ENCODE measurements at places on chromosomes 7 and 10.

- no peak for DNase-seq
Measured at GRCh38 chr7:102258749-102259107, 27.9 kb upstream of the SH2B2 start.

- no peak for DNase-seq
Measured at GRCh38 chr7:108138911-108139310, 8.8 kb upstream of the LAMB4 start.

DNA sequence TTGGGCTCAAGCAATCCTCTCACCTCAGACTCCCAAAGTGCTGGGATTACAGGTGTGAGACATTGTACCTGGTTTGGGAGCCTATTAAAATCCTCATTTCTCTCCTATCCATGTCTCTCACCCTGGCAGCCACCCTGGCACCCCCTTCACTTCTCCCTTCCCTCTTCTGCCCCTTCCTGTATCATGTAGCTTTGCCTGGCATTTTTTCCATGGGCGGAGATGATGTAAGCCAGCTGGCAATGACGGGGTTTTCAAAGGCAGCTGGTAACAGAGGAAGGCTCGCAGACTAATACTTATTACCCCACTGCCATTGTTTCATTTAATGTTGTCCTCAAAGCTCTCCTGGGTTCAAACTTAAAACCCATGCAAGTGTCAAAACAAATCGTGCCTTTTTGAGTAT lies 61.9 kb downstream of the RGS10 start:
- DNase-seq: no peak

GRCh38 chr7:44223362-44224079 lies 22.7 kb downstream of the YKT6 start:
- no peak for DNase-seq

- DNase-seq: peak; percentile 49
Measured at GRCh38 chr10:3720228-3721019, 64.6 kb downstream of the KLF6 start.

- DNase-seq: no peak
Measured at GRCh38 chr10:95873651-95874050, 34.1 kb upstream of the CC2D2B start.

GRCh38 chr7:30027065-30027456 lies 559 bp upstream of the FKBP14 start:
- DNase-seq: no peak

DNA sequence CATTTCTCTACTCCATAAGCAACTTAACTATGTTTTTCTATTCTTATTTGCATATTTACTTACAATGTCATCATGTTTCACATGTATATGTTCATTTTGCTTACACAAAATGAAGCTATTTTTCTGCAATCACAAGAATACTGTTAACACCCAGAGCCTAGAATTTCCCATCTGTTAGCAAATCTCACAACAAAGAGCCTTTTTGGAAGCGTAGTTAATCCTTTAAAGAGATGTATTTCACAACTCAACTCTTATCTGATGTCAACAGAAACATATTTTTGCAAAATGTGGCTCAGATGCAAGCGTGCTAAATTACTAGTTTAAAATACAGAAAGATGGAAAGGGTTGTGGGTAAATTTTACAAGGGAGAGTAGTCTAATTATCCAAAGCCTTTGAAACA lies 110.6 kb upstream of the COL1A2 start:
- no peak for DNase-seq

DNA sequence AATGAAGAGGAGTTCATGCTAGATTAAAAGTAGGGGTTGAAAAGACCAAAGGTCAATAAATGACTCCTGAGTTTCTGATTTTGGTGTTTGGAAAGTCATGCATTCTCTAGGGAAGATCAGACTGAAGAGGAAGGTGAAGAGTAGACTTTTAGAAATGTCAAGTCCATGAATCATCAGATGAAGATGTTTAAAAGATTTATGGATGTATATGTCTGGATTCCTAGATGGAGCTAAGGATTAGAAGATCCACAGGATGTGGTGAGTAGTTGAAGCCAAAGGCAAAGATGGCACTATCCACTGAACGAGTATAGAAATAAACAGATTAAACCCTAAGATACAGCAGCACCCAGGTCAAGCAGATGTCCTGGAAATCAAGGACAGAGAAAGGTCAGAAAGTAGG lies 298.5 kb downstream of the GPAM start:
- DNase-seq: no peak

DNA sequence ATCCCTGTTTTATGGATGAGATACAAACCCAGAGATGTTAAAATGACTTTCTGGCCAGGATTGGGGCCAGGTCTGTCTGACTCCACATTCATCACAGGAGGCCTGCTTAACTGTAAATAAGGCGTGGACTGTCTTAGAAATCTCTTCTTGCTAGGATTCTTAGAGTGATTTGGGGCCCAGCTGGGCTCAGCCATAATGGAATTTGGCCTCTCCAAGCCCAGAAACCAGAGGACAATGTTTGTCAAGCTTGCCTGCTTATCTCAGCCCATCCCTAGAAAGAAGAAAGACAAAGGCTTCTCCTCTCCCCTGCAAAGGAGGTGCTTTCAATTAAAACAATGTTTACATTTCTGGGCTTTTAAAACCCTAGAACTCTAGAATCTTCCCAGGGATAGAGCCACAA lies 2.9 kb downstream of the HABP2 start:
- DNase-seq: no peak

- no peak for DNase-seq
Measured at GRCh38 chr7:25595996-25596395, 367.7 kb upstream of the NPVF start.

GRCh38 chr7:156929789-156930539 lies 19.5 kb upstream of the NOM1 start:
- DNase-seq: no peak

- no peak for DNase-seq
Measured at GRCh38 chr10:60950300-60950699, 6.3 kb upstream of the RHOBTB1 start.

DNA sequence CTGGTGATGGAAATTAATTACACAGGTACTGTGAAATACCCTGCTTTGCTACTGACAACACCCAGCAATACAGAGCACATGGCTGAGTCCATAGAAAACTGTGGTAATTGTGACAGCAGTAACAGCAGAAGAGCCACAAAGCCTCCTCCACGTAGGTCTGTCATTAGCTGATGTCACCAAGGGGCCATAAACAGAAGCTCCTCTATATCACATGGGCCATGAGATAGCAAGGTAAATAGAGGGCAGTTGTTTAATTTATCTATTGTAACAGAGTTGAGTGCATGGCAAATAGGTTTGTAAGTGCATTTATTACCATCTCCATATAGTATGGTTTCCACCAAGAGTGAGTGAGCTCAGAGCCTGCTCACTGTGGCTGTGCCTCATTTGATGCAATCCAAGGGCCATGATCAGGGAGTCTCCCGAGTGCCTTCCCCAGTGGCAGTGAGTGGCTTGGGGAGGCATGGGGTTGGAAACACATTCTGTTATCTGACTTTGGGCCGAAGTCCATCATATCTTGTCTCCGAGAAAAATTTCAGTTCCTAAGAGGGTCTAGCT lies 281.2 kb downstream of the SKAP2 start:
- no peak for DNase-seq

All from osteocyte (in vitro differentiated cells).